HuH-7 (cell line): ENCODE measurements at places on chromosomes 3 and 15.

GRCh38 chr3:65672871-65673815, 365.6 kb downstream of the MAGI1 start:
- no peak for DNase-seq

DNA sequence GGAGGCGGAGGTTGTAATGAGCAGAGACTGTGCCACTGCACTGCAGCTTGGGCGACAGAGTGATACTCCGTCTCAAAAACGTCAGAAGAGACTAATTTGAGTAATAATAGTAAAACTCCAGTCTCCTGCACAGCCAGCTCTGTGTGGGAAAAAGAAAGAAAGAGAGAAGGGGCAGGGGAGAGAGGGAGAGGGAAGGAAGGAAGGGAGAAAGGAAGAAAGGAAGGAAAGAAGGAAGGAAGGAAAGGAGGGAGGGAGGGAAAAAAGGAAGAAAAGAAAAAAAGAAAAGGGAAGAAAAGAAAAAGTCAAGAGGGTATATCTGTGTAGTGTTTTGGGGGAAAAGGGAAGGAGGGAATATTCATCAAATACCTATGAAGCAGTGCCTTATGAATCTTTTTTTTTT, 23.1 kb upstream of the PDIA3 start:
- no peak for DNase-seq

DNA sequence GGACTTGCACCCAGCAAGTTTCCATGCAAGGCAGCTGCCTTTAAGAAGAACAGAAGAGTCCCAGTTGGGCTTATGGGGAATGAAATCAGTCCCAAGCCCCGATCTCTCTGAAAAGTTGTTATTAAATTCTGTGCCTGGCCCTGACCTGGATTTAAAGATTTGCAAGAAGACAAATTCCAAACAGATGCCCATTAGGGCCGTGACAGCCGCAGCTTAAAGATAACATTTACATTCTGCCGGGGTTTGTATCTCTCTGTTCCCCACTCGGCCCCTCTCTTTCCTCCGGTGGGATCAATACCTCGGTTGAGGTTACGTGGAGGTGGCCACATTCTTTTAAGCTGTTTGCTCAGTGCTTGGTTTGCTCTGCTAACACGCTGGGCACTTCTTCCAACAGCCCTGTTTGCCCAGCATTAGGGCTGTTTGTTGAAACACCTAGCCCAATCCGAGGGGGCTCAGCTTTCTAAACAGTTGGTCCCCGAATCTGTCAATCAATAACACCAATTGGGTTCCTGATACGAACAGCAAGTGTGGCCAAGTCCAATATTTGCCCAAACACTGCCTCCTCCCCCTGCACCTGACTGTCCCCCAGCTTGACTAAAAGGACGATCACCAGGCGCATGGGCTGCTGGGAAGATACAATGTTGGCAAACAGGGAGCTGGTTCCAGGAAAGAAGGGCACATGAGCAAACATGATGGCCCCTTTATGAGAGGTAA, 108.6 kb downstream of the RPLP1 start:
- peak; percentile 75 for DNase-seq

GRCh38 chr3:32865383-32865782, 47.6 kb downstream of the TRIM71 start:
- no peak for DNase-seq

- no peak for DNase-seq
Observed at GRCh38 chr3:139729300-139729699, 51.5 kb upstream of the NMNAT3 start.

- DNase-seq, result peak; percentile 36
Observed at GRCh38 chr15:88166082-88166993, 90.2 kb downstream of the NTRK3 start.

DNA sequence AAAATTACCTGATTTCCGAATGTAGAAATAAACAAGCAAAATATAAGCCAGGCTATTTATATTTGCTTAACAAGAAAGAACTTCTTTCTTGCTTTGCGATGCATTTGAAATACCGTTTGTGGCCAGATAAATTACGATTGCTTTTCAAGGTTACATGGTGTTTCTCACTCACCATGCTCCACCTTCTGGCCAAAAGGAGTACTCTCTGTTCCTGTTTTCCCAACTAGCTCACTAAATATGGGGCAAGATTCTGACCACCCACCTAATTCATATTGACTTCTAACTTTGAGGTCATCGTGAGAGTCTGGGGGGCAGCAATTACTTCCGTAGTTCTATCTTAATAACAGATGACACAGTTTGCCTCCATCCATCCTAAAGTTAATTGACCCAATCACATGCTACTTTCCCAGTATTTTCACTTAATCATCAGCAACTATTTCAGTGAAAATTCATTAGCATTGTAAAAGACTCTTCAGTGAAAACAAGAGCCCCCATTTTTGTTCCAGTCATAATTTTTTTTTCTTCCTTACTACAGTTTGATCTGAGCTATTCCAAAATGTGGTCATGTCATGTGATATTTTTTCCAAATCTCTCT, 25.9 kb downstream of the ACP3 start:
- peak; percentile 31 for DNase-seq

DNA sequence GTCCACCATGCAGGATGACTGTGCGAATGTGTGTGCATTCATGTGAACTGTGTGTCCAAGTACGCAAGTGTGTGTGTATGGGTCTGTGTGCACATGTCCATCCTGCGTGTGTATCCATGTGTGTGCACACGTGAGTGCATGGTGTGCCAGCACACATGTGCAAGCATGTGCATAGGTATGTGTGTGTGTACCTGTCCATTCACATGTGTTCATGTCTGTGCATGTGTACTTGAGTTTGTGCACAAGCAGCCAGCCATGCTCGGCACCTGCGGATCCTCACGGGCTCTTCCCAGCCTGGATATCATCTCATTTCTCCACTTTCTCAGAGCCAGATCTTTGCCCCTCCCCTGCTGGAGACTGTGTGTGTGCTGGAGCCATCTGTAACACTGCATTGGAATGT, 18.7 kb upstream of the PLXNA1 start:
- DNase-seq, result no peak

DNA sequence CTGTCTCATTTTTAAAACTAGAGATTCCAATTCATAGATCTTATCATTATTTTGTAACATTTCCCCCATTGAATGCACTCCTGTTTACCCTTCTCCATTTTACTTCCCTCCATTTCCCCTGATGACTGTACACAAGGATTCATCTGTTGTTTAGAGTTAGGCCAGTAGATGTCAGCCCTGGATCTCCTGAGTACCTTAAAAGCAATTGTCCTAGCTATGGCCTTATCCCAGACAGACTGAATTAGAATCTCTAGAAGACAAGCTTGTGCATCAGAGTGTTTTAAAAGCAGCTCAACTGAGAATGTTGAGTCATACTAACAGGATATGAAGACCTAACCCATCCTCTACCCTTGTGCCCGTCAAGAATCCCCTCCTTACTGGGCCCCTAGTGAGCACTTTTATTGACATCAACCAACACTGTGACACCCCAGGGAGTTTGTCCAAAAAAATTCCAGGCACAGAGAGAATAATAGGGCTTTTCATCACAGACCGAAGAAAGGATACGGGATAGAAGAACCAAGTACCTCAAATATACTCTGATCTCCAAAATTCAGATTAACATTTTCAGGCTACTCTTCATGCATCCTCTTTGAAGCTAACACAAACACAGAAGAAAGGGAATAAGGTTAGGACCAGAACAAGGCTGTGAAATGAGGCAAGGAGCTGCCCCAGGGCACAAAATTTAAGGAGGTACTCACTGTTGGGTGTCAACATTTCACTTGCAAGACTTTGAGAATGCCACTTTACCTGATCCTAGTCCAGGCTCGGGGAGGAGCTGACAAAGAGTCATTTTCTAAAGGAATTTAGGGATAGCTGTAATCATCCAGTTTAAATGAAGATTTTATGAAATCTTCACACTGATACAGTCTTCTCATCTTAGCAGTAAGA, 17.1 kb downstream of the ZBED2 start:
- DNase-seq, result peak; percentile 60

DNA sequence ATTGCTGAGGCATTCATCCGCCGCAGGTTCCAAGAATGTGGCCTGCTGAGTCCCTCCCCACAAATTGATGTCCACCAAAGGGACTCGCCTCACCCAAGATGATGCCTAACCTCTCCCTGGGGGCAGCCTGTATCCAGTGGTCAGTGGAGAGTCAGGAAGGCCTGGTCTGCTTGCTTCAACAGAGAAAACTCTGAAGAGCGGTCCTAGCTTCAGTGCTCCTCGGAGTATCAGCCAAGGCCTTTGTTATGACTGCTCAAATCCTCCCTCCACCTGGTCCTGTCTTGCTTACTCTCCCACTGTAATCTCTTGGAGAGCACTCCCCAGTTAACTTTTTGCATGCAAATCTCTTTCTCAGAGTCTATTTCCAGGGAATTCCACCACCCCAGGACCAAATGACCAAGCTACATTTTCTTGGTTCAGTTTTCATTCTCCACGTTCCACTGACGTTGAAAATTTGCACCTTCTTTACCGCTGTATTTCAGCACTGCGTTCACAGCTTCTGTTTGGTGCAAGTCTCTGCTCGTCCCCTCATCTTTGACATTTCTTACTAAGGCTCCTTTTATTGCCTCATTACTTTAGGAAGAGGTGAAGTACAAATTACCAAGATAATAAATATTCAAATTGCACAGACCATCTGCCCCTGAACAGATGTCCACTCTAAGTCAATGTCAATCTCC, 22.3 kb downstream of the CMTM7 start:
- no peak for DNase-seq

DNA sequence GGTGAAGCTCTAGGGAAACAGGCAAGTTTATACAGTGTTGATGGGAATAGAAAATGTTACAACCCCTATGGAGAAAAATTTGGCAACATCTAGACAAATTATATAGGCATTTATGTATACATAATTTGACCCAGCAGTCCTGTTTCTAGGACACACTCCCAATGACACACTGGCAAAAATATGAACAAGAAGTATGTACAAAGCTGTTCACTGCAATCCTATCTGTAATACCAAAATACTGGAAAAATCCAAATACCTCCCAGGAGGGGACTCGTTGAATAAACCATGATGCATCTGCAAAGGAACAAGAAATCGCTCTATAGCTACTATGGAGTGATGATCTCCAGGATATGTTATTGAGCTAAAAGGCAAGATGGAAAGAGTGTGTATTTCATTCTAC, 8.5 kb downstream of the BFSP2 start:
- no peak for DNase-seq

GRCh38 chr3:193744048-193744821, 151.2 kb downstream of the OPA1 start:
- peak; percentile 75 for DNase-seq

GRCh38 chr15:92091155-92091734, 237.7 kb downstream of the SLCO3A1 start:
- DNase-seq, result peak; percentile 68
